ENCODE measurements at places on chromosomes 7 and 10.

GRCh38 chr10:109203646-109204353 is 719.5 kb downstream of the XPNPEP1 start:
- no peak for DNase-seq

- DNase-seq, result no peak
These were observed 1.3 kb downstream of the HMX3 start for GRCh38 chr10:123136806-123137642.

- no peak for DNase-seq
These were observed 26.6 kb upstream of the LMTK2 start for GRCh38 chr7:98079891-98080648.

- DNase-seq, result no peak
These were observed 81.8 kb downstream of the PLCE1 start for GRCh38 chr10:94075506-94075905.

DNA sequence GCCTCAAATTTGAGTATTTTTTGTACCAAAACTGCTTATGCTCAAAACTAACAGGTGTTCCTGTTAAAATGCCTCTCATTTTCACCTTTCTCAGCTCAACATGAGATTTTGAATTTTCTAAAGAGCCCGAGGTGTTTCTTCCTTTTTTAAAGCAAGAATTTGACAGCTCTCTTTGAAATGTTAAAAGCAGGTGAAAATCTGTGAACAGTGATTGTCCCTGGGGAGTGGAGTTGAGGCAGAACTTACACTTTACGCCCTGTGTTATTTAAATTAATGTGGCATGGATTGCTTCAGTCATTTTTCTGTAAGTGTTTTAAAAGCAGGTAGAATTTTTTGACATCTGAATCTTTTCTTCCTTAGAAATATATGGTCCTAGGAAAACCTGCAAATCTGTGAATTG is 9.2 kb upstream of the GPR15LG start:
- DNase-seq, result no peak

GRCh38 chr7:25951414-25952260 is 200.4 kb upstream of the NFE2L3 start:
- DNase-seq, result no peak

GRCh38 chr7:100863406-100863950 is 3.7 kb upstream of the TRIP6 start:
- no peak for DNase-seq

GRCh38 chr7:135791543-135792362 is 43.1 kb upstream of the FAM180A start:
- DNase-seq, result no peak

- no peak for DNase-seq
These were observed 16.4 kb upstream of the PDZD8 start for GRCh38 chr10:117391436-117392205.
